ENCODE measurements at places on chromosomes 13 and 19.
A peak's percentile ranks its signal among the peaks of the same experiment; 100 is the strongest.

DNA sequence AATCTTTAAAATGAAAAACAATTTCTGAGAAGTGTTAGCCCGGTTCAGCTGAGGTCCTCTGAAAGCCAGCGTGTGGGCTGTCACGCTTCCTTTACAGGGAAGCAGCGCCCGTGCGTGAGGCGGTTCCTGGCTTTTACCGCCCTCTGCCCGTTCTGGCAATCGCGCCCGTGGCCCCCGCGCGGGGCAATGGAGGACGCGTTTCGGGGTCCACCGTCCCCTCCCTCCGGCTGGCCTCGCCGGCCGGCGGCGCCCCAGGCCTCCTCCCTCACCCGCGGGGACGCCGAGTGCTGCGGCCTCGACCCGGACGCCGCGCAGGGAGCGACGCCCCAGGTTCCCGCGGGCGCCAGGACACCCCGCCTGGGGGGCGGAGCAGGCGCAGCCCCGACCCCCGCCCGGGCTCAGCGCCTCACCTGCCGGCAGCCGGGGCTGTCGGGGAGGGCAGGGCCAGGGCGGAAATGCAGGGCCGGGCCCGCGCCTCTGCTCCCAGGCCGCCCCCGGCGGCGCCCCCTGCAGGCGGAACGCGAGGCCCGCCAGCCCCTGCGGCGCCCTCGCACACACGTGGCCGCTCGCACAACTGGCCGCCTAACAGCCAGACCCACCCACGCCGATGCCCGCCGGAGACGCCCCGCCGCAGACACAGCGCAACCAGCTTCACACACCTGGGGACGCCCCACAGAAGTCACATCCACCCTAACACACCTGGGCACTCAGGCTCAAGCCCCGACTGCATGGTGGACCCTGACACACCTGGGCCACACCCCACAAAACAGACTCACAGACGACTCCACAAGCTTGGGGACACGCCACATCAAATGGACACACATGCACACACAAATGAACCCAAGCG lies at the start of gene GGACT:
Gene GGACT, minus strand, starts transcription at position 459 of the 847 bp plus-strand sequence. CDS start 56,198 bp downstream, outside the sequence.
- peak; percentile 89 for DNase-seq

DNA sequence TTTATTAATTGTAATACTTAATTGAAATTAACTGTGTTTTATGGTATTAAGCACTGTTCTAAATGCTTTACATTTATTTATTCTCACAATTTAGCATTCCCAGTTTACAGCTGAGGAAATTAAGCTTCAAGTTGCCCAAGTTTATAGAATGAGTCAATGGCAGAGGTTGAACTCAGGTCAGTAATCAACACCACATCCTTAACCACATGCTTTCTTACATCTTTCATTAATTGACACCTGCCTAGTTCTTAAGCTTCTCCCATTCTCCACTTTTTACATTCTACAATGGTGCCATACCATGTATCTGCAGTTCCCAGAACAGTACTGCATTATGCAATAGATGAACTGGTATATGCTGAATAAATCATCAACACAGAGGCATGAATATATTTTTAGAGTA lies 11.7 kb upstream of the RBM26 start:
- no peak for DNase-seq

DNA sequence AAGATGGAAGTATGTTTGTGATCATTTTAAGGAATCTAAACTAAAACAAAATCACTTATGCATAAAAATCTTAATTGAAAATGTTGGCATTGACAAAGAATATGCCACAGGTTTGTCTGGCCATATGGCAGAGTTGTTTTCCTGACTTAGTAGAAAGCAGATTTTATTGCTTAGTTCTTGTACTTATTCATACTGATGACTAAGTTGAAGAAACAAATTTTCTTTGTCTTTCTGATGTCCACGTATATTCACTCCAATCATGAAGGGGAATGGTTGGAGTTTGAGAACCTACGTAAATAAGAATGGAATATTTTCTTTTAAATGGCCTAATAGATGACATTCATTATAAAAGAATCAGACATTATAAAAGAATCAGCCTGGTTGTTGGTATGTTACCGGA lies 8.0 kb upstream of the GPC6 start:
- no peak for DNase-seq

GRCh38 chr19:41997121-41997850 lies 3.3 kb upstream of the ATP1A3 start:
- DNase-seq, result peak; percentile 36

DNA sequence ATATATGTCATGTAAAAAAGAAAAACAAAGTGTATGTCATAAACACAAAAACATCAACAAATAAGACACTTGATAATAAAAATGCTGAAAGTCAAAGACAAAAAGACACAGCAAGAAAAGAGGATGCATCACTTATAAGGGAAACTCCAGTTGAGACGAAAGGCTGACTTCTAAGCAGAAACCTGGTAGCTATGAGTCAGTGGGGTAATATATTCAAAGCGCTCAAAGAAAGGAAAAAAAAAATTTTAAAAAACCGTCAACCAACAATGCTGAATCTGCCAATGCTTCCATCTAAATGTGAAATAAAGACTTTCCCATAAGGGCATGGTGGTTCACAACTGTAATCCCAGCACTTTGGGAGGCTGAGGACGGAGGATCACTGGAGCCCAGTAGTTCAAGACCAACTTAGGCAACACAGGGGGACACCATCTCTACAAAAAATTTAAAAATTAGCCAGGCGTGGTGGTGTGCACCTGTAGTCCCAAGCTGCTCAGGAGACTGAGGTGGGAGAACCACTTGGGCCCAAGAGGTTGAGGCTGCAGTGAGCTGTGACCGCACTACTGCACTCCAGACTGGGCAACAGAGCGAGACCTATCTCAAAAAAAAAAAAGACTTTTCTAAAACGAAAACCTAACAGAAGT lies 24.0 kb downstream of the USP12 start:
- no peak for DNase-seq

All from stimulated activated CD4-positive, alpha-beta T cell treated with anti-CD3 and anti-CD28 coated beads, Interleukin-4, amount 100 ng/mL, for 4 hours (primary cell).